ENCODE measurements at places on chromosomes 1 and 21.

- DNase-seq, result no peak
Measured at GRCh38 chr1:235979716-235980333, 85.1 kb downstream of the NID1 start.

- peak; percentile 33 for DNase-seq
Measured at GRCh38 chr1:41442697-41443251, 41.7 kb downstream of the EDN2 start.

DNA sequence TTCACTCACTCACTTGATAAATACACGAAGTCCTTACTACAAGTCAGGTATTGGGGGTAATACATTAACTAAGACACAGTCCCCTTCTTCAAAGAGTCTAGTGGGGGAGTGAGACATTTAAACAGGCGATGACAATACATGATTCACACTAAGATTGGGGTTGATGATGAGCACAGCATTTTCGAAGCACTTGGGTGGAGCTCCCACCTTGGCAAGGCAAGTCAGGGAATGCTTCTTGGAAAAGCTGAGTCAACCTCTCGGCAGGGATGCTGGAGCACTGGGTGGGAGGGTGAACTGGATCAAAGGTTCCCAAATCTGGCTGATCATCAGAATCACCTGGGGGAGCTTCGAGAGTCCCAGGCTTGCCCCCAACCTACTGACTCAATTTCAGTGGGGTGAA lies 57.9 kb upstream of the ENAH start:
- peak; percentile 38 for DNase-seq

DNA sequence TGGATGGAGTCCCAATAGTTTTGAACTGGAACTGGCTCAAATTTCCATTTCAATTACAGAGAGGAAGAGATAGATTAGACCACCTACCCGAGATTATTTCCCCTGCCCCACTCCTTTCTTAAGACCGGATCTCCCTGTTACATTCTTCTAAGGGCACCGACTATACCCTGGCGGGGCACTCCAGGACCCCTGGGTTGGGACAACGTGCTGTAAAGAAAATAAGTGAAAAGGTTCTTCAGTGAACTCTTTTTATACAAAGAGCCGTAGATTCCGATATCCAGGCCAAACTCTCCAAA lies 6.7 kb downstream of the NR5A2 start:
- no peak for DNase-seq

GRCh38 chr1:99986656-99987225 lies 16.9 kb downstream of the SLC35A3 start:
- DNase-seq, result no peak

DNA sequence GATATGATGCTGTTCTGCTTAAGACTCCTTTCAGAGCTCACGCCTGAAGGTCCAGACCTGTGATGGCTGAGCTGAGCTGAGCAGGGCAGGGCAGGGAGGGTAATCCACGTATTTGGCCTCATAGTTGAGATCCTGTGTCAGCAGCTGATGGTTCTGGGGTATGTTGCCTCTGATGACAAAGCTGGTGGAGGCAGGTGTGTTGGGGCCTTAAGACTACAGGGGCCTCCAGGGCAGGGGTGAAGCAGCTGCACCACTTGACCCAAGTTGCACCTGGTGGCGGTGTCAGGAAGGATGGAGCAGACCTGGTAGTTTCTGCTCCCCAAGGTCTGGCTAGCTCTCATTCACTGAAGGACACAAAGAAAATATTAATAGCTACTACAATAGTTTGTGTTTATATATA lies 57.0 kb downstream of the FCRL5 start:
- DNase-seq, result no peak
